ENCODE measurements at places on chromosomes 2 and 18.

DNA sequence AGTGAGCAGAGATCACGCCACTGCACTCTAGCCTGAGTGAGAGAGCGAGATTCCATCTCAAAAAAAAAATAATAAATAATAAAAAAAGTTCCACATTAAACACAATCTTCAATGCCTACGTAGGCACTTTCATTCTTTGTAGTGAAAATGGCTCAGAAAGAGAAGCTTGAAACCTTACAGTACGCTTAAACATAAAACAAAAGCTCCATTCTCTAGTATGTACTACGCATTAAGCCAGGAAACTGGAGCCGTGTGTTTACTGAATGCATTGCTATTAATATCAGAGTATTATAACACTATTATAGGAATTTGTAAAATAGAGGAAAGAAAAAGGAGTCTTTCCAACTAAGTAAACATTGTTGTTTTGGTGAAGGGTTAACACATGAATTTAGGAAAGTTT lies 41.3 kb upstream of the LMAN1 start:
- DNase-seq: no peak

- DNase-seq: no peak
These were observed 68.3 kb downstream of the MARCO start for GRCh38 chr2:119010336-119010735.

DNA sequence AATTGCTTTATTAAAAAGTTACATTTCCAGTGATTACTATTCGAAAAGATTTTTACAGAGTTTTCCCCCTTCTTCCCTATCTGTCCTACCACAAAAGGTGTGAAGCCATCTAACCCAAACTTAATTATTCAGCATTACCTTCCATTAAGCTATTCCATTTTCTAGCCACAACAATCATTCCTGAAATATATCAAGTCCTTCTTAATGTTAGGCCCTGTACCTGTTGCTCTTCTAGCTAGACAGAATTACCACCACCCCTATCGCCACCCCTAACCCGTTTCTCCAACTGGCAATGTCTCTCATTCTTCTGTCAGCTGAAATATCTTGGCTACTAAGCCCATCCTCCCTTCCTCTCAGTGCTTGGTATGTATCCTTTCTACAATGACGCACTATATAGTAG lies 13.9 kb downstream of the IWS1 start:
- DNase-seq: no peak

- no peak for DNase-seq
These were observed 93.1 kb downstream of the PIK3C3 start for GRCh38 chr18:42048158-42048557.

- DNase-seq: no peak
These were observed 89.4 kb downstream of the CELF4 start for GRCh38 chr18:37476182-37476581.

DNA sequence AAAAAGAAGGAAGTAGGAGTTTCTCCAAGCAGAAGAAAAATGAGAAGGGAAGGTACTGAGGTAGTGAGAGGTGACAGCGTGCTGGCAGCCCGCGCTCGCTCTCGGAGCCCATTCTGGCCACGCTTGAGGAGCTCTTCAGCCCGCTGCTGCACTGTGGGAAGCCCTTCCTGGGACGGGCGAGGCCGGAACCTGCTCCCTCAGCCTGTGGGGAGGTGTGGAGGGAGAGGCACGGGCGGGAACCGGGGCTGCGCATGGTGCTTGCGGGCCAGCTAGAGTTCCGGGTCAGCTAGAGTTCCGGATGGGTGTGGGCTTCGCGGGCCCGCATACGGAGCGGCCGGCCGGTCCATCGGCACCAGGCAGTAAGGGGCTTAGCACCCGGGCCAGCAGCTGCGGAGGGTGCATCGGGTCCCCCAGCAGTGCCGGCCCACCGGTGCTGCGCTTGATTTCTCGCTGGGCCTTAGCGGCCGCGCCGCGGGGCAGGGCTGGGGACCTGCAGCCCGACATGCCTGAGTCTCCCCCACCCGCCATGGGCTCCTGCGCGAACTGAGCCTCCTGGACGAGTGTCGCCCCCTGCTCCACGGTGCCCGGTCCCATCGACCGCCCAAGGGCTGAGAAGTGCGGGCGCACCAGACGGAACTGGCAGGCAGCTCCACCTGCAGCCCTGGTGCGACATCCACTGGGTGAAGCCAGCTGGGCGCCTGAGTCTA lies 11.1 kb upstream of the CYS1 start:
- no peak for DNase-seq

GRCh38 chr2:108171657-108172056 lies 68.1 kb upstream of the SULT1C3 start:
- DNase-seq: no peak

- DNase-seq: no peak
These were observed 16.7 kb downstream of the PLB1 start for GRCh38 chr2:28512607-28512965.

GRCh38 chr2:16568998-16569784 lies 96.4 kb downstream of the CYRIA start:
- DNase-seq: no peak

DNA sequence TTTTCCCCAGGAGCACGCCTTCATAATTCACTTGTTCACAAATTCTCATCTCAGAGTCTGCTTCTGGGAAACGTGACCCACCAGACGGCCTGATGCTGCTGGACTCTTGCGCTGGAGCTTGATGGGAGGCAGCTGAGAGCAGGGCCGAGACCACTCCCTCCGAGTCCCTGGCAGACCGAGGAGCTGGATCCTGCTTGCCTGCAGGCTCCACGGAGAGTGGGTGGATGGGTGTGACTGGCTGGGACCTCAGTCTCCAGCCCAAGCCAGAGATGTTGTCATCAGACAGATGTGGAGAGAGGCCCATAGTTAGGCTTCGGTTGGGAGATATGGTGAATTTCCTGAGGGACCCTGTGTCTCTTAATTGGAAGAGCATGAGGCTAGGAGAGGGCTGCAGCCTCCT lies 76.4 kb downstream of the TSN start:
- no peak for DNase-seq

DNA sequence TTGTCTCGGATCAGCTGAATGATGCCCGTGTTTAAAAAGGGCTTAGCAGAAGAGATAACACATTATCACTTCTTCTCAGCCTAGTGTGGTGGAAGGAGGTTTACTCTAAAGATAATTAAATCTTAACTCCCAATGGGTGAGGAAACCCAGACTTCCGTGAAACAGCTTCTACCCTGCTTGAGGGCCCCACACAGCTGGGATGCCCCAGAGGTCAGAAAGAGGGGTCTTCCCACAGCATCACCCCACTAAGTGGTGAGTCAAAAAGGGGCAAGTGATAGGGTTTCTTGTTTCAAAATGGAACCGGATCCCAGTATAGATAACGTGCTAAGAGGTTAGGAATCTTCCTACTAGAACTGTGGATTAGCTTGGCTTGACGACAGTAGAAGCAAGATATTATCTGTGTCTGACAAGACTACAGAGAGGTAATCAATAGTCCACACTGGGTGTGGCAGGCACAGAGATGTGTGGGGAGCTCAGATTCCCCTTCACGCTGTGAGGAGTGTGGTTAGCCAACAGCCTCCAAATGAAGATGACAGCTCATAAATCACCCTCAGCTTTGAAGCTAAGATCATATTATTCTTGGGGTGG lies 129.6 kb upstream of the COPS8 start:
- no peak for DNase-seq

- no peak for DNase-seq
These were observed 42.6 kb downstream of the NEB start for GRCh38 chr2:151691631-151692030.

DNA sequence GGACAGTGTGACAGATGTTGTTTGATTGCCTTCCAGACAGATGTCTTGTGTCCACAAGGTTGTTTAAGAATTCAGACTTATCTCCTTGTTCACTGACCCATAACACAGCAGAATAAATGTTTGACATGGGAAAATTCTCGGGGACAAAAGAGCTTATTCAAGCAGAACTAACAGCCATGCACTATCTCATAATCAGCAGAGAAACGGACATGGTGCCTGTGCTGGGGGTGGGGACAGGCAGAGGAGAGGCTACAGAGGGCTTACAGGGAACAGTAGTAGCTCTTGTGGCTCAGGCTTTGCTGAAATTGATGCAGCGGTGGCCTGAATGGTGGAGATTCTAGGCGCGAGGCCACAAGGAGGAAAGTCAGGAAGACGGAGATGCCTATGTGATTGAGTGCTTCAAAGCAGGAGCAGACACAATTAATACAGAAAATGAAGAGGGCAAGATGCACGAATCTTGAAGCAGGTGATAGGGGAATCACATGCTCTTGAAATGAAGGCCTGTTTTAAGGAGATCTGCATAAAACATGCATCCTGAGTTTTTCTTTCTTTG lies 62.0 kb upstream of the CAB39 start:
- no peak for DNase-seq

DNA sequence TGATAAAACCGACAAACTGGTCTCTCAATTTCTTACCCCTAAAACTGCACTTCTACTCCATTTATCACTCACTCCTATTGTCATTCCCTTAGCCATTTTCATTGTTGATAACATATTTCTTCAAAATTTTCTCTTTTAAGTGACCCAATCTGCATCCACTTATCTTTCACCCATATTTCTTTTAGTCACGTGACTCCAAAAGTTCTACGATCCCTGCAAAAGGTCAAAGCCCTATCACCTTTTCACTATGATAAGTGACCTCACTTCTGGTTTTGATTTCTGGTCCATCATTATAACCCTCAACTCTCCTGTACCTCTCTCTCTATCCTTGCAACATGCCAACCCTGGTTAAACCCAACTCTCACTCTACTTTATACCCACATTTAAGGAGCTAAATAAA lies 49.1 kb downstream of the LRATD1 start:
- no peak for DNase-seq

GRCh38 chr18:57461652-57462269 lies 26.6 kb downstream of the ONECUT2 start:
- no peak for DNase-seq

- DNase-seq: no peak
These were observed 61.0 kb downstream of the AQP4 start for GRCh38 chr18:26804519-26804918.

DNA sequence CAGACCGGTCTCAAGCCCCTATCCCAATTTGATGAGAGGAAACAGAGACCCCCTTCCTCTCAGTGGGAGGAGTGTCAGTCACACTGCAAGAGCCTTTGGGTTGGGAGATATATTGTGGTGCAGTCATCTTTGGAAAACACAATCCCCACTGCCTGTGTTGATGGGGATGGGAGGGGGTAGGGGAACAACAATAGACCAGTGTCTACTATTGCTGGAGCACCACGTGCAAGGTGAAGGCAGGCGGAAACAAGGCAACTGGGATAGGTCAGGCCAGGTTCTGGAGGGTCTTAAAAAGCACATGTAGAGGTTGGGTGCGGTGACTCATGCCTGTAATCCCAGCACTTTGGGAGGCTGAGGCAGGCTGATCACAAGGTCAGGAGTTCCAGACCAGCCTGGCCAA lies 127.9 kb downstream of the ZFP36L2 start:
- DNase-seq: no peak

DNA sequence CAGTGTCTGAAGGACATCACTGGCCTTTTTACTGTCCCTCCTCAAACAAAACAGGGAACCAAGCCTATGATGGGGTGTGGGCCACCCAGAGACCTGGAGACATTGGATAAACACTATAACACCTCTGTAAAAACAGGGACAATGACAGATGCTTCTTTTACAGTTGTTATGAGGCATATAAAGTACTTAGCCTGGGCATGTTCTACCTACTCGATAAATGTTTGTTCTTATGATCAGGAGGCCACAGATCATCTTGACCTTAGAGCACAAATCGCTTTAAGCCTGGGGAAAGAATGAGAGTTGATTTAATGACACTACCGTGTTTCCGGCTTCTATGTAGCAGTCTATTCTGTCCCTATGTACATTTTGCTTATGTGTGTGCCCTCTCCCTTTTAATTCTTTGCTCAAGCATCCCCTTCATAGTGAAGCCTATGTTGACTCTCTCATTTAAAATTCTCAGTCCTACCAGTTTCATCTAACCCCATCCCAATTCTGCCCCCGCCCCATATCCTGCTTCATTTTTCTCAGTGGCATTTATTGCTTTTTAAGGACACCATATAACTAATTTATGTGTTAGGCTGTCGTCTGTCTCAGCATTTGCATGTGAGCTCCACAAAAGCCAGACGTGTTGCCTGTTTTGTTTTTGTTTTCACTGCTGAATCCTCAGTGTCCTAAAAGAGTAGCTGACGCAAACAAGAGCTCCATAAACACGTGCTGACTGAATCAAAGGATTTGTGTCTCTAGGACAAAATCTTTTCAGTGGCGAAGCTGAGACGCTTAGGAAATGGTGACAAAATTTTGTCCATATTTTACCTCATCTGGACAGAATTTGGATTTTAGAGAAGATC lies 182.3 kb upstream of the ST6GAL2 start:
- DNase-seq: no peak

DNA sequence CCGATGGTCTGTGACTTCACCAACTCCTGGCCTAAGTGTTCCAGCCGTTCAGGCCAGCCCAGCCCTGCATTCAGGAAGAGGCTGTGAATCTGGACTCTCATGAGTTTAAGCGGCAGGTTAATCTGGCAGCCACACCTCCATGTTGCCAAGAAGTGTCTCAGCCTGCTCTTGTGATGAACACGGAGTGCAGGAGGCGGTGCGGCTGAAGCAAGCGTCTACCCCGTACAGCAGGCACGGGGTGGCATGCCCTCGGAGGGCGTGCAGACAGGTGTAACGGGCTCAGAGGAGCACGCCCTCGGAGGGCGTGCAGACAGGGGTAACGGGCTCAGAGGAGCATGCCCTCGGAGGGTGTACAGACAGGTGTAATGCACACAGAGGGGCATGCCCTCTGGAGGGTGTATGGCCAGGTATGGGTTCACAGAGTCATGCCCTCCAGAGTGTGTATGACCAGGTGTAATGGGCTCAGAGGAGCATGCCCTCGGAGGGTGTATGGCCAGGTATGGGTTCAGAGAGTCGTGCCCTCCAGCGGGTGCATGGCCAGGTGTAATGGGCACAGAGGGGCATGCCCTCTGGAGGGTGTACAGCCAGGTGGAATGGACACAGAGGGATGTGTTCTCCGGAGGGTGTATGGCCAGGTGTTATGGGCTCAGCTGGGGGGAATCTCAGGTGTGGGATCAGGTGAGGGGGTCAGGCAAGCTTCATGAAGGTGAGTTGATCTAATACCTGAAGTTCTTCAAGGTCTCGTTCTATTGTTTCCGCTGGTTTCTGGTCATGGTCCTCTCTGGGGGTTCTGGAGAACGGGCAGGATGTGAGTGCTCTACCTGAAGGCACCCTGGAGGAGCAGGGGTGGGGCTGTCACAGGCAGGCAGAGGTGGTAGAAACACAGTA lies 22.6 kb downstream of the CROCC2 start:
- DNase-seq: no peak

DNA sequence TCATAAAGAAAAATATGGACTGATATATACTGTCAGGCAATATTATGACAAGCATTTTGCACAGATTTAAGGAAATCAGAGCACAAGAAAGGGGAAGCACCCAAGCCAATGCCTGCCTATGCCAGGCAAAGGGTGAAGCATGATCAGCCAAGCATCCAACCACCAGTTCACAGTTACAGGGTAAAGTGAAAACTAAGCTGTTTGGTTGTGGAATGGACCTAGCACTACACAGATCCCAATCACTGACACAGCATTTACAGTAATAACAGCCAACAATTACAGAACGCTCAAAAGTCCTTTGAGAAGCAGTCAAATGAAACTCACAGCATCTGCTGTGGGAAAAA lies 90.3 kb downstream of the SP3 start:
- DNase-seq: no peak

All from Panc1 (cell line).